ENCODE measurements at places on chromosomes 2 and 18.

DNA sequence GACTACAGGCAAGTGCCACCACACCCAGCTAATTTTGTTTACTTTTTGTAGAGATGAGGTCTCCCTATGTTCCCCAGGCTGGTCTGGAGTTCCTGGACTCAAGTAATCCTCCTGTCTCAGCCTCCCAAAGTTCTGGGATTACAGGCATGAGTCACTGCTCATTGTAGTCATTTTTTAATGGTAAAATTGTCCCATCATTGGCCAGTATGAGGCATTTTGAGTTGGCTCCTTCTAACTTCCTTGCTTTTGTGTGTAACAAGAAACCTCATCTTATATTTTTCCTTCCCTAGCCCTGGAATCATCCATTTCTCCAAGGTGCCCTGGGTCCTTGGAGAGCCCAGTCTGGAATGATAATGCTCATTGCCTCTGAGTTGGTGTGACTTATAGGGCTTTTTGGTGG lies 148.5 kb downstream of the INHBB start:
- DNase-seq = no peak

DNA sequence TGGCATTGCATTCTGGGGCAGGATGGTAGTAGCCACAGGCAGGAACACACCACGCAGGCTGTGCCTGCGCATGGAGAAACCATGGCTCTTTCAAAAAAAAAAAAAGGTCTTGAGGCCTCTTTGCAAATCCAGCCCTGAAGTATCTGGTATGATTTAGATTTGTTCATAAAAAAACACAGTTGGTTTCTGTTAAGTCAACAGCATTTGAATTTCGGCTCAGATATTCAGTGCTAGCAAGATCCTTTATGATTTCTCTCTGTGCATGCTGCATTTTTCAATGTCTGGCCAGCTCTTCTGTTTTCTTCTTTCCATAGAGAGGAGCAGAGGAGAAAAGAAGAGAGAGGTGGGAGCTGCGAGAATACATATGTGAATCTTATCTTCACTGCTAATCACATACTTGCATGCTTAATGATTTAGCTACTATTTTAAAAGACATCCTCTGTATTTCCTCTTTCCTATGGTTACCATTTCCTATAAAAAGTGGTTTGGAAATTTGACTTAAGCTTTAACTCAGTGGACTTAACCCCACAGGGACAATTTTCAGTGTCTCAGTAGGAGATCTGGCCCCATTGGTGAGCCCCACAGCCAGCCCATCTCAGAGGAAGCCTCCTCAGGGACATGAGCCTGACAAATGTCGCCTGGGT lies 214.3 kb upstream of the APCDD1 start:
- DNase-seq = no peak

GRCh38 chr18:56042915-56043536 lies 455.0 kb upstream of the TCF4 start:
- DNase-seq = no peak

DNA sequence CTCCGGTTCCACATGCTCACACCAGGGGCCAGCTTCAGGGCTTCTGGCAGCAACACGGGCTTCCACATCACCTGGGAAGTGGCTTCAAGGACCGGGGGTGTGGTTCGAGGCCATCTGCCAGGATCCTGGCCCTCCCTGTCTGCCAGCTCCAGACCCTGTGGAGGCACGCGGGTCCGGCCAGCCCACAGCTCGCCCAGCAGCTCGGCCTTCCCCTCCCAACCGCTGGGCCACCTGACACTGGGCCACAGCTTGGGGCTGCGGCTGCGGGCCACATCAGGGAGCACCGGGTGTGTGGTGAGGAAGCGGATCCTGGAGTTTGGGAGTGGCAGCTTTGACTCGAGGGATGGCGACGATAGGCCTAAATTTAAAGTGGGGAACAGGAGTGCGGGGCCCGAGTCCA lies 7.0 kb downstream of the C2orf81 start:
- DNase-seq = peak; percentile 59

Data from GM23338 (cell line).